ENCODE measurements at places on chromosomes 2 and 18. TPM values are rescaled to one million over a fixed set of nuclear protein-coding genes. Genes with fewer than 3 reads are reported as not detected.

GRCh38 chr2:101362316-101362715 is 25.0 kb downstream of the CREG2 start:
- no peak for DNase-seq

GRCh38 chr18:70221156-70221914 is 15.8 kb upstream of the RTTN start:
- no peak for DNase-seq

DNA sequence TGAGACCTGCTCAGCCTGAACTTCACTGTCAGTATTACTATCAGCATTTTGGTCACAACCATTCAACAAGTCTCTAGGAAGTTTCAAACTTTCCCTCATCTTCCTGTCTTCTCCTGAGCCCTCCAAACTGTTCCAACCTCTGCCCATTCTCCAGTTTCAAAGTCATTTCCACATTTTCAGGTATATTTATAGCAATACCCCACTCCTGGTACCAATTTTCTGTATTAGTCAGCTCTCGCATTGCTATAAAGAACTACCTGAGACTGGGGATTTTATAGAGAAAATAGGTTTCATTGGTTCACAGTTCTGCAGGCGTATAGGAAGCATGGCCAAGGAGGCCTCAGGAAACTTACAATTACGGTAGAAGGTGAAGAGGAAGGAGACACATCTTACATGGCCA is 27.3 kb downstream of the KCNF1 start:
- DNase-seq = no peak

GRCh38 chr2:26765475-26766200 is 1.6 kb downstream of the SLC35F6 start:
- DNase-seq = no peak

DNA sequence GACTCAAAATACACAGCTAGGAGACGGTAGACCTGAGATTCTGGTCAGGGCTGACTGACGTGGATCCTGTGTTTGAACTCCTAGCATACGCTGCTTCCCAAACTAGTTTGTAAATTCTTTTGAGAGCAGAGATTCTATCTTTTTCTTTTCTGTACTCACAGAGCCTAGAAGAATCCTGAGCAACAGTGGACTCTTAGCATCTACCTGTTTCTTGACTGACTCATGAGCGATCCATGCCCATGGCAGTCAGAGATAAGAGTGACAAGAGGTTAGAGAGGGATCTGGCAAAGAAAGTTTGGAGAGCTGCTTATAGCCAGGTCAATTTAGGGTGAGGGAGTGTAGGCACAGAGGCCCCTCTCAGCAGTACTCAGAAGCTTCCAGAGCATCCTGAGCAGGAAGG is 41.1 kb upstream of the PPP1CB start:
- DNase-seq = no peak

- DNase-seq = no peak
Observed at GRCh38 chr2:199556527-199557285, 99.0 kb upstream of the SATB2 start.

- no peak for DNase-seq
Observed at GRCh38 chr18:51278045-51278649, 80.7 kb upstream of the MEX3C start.

DNA sequence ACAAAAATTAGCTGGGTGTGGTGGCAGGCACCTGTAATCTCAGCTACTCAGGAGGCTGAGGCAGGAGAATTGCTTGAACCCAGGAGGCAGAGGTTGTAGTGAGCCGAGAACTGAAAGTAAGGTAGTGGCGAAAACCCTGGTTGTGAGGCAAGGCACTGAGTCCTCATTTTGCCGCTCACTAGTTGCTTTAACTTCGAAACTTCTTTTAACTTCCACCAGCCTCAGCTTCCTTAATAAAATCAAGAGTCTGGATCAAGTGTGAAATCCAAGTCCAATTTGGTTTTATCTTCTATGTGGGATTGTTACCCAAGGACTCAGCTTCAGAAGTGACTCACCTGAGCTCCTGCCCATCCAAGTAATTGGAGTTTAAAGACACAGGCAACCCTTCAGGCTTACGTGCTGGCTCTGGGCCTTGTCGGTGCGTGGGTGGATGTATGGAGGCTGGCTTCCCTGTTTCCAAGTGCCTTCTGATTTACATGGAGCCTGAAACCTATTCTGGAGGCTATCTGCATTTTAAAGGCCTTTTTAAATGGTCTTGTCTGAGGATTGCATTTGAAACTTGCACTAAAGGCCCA is 374.2 kb upstream of the ID2 start:
- no peak for DNase-seq

- no peak for DNase-seq
Observed at GRCh38 chr18:3422905-3423304, 27.1 kb upstream of the TGIF1 start.

GRCh38 chr2:10900216-10901109 is 11.3 kb upstream of the KCNF1 start:
- no peak for DNase-seq

DNA sequence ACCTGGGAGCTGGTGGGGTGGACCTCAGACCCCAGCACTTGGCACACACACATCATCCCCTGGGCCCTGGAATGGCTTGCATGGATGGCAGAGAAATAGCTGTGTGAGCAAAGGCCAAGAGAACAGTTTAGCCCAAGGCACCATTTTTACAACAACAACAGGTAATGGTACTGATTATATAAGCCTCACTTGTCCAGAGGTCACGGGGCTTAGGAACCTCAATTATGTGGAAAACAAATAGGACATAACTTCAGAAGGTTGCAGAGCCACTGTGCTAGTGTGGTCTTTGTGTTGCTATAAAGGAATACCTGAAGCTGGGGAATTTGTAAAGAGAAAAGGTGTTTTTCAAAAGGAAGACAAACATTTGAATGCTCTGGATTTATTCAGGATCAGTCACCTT is 13.2 kb downstream of the STEAP3 start:
- DNase-seq = no peak

GRCh38 chr2:127199223-127199622 is 20.9 kb downstream of the CYP27C1 start:
- no peak for DNase-seq

- DNase-seq = peak; percentile 88
Observed at GRCh38 chr2:232455426-232456255, at the start of gene ALPI. Gene ALPI, plus strand, starts transcription at chr2:232456153. Its CDS starts 47 bp downstream, at chr2:232456200.

DNA sequence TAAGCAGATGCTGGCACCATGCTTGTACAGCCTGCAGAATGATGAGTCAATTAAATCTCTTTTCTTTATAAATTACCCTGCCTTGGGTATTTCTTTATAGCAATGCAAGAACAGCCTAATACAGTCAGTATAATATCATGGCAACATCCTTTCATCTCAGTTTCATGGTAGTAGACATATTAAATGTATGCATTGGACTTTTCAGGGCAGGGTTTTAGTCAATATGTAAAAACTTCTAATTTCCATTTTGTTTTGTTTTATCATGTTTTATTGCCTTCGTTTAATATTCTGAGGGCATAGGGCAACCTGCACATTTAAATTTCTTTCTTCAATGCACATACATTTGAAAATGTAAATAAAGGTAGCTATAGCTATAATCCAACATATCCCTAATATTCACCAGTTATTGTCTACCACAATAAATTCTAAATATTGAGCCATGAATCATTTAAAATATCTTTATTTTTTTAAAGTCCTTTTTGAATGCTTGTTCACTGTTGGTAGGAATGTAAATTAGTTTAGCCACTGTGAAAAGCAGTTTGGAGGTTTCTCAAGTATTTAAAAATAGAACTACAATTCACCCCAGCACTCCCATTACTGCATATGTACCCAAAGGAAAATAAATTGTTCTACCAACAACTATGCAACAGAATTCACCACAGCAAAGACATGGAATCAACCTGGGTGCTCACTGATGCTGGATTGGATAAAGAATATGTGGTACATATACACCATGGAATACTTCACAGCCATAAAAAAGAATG is 41.8 kb upstream of the GRB14 start:
- DNase-seq = no peak

DNA sequence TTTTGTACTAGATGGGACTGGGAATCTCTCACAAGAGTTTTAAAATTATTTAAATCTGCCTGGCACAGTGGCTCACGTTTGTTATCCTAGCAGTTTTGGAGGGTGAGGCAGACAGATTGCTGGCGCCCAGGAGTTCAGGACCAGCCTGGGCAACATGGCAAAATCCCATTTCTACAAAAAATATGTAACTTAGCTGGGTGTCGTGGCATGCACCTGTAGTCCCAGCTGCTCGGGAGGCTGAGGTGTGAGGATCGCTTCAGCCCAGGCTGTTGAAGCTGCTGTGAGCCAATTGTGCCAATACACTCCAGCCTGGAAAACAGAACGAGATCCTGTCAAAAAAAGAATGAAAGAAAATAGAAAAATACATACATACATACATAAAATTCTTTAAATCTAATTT is 685.7 kb upstream of the PIK3C3 start:
- no peak for DNase-seq

DNA sequence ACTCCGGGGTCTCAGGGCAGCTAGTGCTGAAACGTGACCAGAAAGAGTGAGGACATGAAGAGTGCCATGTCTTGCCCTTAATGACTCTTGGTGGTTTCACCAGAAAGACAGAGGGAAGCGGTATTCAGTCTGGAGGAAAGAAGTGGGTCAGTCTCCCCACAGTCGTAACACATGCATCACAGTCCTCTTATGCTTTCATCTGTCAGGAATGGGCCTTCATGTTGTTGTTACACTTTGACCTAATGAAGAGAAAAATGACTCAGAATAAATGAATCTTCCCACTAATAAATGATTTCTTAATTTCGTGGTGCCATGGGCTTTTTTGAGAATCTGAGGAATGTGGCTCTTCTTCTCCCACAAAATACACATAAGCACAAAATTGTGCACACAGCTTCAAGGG is 103.2 kb downstream of the SLC8A1 start:
- DNase-seq = no peak

GRCh38 chr2:208250388-208250787 is 4.5 kb downstream of the IDH1 start:
- no peak for DNase-seq

DNA sequence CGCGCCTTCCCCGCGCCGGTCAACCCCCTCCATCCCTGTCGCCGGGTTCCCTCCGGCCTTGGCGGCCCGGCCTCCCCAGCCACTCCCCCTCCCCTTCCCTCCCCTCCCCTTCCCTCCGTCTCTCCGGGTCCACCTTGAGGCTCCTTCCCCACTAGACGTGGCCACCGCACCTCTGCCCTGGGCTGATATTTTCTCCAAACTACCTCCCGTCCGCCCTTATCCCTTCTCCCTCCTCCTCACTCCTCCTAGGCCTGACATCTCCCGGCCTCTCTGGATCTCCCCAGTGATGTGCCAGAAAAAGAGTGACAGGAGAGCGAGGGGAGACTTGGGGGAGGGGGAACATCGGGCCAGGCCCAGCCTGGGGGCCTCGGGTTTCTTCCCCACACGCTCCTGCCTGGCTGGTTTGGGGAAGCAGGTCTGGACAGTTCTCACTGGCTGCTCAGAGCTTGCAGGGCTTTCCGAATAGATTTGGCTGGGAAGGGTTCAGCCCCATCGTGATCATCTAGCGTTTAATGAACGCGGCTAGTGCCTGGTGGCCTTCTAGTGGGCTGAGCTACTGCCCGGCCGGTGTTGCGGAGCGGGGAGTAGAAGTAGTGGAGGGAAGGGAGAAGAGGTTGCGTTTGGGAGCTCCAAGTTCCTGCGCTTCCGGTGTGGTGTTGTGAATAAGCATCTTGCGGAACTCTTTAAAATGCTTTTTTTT is 641 bp downstream of the MAPRE3 start:
- DNase-seq = no peak

DNA sequence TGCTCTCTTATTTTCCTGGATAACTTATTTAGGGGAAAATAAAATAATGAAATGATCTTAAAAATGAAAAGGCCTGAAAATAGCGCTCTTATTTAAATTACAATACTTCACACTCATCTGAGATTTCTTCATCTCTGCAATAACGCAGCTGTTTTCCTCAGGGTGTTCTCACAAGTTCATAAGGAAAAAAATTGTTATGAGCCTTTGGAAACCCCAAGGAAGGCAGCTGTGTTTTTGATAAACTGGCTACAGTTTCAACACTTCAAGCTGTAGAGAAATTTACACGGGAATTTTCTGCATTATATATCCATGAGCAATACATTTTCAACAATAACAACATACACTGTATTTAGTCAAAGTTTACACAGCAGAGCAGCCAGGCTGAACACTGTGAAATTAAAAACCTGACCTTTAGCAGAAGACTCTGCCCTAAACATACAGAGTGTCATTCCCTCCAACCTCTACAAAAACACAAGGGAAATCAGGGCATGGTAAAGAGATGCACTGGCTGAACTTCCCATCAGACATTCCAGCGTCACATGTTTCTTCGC is 959.6 kb downstream of the SLC4A3 start:
- DNase-seq = no peak

DNA sequence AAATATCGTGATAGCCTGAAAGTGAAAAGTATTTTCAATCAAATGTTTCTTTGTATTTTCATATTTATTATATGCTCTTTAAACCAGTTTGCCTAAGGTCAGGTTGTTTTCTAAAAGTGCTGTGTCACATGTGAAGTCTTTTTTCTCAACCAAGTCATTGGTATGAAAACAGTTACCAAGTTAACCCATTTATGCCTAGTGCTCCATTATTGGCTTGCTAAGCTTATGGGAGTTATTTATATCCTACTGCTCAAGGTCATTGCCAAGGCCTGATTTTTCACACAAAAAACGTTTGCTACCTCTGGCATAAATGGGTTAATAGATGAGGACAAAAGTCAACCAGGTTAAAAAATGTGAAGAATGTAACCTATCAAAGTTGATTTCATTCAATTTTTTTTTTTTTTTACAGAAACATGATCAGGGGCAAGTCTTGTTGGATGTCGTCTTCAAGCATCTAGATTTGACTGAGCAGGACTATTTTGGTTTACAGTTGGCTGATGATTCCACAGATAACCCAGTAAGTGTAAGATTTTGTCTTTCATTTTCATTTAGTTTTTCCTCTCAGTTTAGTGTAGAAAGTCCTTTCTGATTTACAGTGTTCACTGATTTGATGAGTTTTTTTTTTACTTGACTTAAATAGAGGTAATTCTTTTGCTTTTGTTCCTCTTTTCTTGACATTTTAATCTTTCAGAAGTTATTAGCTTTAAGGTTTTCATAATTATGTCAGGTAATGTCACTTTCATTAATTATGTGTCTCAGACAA is 102.6 kb downstream of the PTPN4 start:
- no peak for DNase-seq

- DNase-seq = peak; percentile 84
Observed at GRCh38 chr2:23602116-23602515, 217.1 kb downstream of the KLHL29 start.

- no peak for DNase-seq
Observed at GRCh38 chr2:68762100-68762499, 27.5 kb downstream of the ARHGAP25 start.

- DNase-seq = no peak
Observed at GRCh38 chr2:157810037-157810436, 66.1 kb downstream of the ACVR1 start.

AP1S3 gene
- total RNA-seq = 7.0 TPM

SERPINB3 gene
- not detected for total RNA-seq

UXS1 gene
- total RNA-seq = 32.2 TPM

PRKAG3 gene
- not detected for total RNA-seq

TWIST2 gene
- 4.2 TPM for total RNA-seq

QPCT gene
- 7.9 TPM for total RNA-seq

GPAT2 gene
- total RNA-seq = 3.0 TPM

DNPEP gene
- total RNA-seq = 94.2 TPM

PLA2R1 gene
- total RNA-seq = 11.4 TPM

DPP10 gene
- 11.2 TPM for total RNA-seq

ABCG8 gene
- 0.67 TPM for total RNA-seq
